ENCODE measurements at places on chromosomes 11 and 22.
A peak's percentile ranks its signal among the peaks of the same experiment; 100 is the strongest.

GRCh38 chr11:82195283-82195682 is 538.4 kb downstream of the FAM181B start:
- no peak for DNase-seq

DNA sequence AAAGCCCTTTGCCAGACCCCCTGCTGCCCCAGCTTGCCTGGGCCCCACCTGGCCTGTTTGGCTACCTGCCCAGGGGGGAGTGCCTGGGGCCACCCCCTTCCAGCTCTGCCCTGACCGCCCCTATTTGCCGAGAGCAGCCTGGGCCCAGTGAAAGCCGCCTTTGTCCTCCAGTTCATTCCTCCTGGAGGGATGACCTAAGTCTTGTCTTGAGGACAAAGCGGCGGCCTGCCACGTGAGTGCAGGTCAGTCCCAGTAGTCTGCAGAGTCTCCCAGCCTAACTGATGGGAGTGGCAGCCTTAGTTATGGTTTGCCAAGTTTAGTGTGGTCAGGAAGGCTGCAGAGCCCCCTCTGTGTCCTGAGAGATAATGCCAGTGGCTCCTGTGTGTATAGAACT is 115.9 kb upstream of the CRYBB3 start:
- DNase-seq: no peak

DNA sequence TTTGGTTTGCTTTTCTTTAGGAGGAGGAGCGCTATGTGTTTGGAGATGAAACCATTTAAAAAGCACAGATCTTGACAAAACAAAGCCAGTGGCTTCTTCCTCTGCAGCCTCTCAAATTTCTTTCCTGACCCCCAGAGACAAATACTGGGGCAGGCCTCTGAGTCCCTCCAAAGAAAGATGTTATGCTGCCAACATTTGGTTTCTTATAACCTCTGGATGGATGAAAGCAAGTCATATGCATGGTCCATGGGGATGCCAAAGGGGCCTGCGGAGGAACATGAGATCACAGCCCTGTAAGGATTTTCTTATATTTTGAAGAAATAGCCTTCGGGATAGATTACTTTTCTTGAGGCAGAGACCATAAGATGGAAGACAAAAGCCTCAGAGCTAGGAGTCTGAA is 179.1 kb downstream of the TENM4 start:
- no peak for DNase-seq

GRCh38 chr11:28108958-28109357 is 770 bp downstream of the METTL15 start:
- DNase-seq: no peak

DNA sequence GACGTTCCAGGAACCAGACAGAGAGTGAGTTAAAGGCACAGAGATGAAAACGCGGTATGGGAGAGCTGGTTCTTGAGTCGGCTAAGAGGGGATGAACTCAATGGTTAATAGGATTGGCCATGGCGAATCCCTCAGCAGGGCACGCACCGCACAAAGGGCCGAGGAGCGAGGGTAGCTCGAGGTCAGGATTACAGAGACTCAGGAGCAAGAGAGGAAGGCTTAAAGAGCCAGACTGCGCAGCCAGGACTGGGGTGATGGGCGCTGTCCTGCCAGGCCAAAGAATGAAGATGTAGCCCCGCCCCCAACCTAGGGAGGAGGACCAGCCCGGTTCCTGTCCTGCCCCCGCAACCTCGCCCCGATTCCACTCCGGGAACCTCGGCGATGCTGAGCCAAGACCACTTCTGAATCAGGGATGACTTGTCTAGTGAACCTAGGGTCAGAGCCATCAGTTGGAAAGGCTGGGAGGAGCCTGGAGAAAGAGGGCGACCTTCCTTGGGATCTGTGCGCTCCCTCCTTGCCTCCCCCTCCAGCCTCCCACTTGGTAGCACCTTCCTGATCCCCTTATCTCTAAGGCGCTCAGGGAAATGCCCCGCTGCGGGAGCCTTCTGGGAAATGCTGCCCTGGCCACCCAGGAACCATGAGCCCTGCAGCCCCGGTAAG is at the start of gene PLEKHB1:
TSS of gene PLEKHB1 (plus strand) at position 610 of the 660 bp plus-strand sequence. CDS start at position 638, 28 bp downstream.
- DNase-seq: no peak

DNA sequence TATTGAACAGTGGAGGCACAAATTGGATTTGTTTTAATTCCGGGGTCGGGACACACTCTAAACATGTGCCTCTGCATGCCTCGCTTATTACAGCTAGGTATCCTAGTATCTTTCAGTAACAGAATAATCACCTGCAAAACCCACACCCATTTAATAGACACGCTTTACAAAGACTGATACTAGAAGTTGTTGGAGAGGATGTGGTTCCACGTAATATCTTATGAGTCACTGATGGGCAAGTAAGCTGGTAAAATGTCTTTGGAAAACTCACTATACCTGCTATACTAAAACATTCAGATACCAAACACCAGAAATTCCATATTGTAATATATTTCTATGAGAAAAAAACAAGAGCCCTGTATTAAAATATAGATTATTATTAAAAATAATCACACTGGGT is 84.0 kb downstream of the GGTLC2 start:
- no peak for DNase-seq

DNA sequence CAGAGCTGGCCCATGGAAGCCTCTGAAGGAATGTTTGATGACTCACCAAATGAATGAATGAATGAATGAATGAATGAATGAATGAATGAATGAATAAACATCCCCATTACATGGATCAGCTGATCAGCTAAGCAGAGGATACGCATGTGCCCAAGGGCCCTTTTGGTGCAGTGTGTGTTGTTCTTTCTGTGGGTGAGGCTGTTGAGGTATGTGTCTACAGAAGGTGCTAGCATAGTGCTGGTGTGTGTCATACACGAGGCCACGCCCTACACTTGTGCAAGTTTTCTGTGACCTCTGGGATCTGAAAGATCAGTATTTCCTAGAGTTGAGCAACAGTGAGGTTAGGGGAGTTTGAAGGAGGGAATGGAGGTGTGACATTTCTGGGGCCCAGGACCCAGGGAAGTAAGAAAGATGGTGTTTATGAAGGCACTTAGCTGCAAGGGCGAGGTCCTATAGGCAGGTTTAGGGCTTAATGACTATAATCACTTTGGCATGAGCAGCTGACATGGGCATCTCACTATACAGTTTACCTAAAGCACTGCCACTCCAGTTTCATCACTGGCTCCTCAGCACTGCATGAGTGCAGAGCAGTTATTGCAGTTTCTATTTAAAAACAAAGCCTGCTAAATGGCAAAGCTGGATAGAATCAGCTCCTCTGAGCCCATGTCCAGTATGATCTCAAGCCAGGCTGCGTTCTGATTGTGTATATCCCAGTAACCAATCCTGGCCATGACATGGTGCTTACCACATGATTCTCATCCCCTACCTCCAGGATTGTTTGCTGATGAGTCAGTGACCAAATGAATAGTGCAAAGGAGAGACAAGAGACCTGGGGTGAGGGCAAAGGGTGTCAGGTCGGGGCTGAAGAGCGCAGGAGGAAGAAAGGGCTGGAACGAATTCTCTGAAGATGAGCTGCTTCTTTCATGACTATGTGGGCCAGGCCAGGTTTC is 36.4 kb upstream of the E2F8 start:
- DNase-seq: peak; percentile 52

DNA sequence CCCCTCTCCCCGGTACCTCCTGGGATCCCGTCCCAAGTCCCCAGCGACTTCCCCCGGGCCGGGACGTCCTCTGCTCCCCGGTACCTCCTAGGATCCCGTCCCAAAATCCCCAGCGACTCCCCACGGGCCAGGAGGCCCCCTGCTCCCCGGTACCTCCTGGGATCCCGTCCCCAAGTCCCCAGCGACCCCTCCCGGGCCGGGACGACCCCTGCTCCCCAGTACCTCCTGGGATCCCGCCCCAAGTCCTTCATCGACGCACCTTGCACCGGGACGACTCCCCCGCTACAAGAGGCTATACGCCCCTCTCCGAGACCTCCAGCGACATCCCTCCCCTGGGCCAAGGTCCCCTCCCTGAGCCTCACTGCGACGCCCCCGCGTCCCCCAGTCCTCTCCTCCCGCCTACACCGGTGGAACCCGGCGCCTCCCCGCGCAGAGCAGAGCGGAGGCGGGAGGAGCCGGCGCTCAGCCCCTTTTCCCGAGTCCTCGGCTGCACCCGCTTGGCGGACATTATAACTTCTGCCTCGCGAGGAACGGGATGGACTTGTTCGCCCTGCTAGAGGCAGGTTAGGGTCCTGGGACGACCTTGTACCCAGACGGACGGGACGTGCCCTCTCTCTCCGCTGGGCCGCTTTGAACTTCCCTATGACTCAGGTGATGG is 912 bp downstream of the KREMEN1 start:
- DNase-seq: peak; percentile 65

DNA sequence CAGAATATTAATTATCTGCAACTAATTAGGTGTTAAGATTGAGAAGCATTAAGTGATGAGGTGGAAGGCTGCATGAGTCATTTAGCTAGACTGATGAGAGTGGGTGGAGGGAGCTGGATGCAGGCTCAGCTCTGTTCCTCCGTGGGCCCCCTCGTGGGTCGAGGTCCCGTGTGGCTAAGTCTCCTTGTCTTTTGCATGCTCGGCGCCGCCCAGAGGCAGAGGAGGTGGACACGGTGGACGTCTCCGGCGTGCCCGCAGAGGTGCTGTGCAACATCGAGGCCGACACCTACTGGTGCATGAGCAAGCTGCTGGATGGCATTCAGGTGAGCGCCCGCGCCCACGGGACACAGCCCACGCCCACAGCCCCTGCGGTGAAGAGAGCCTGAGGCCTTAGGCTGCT is 211.6 kb downstream of the TBC1D22A start:
- no peak for DNase-seq

DNA sequence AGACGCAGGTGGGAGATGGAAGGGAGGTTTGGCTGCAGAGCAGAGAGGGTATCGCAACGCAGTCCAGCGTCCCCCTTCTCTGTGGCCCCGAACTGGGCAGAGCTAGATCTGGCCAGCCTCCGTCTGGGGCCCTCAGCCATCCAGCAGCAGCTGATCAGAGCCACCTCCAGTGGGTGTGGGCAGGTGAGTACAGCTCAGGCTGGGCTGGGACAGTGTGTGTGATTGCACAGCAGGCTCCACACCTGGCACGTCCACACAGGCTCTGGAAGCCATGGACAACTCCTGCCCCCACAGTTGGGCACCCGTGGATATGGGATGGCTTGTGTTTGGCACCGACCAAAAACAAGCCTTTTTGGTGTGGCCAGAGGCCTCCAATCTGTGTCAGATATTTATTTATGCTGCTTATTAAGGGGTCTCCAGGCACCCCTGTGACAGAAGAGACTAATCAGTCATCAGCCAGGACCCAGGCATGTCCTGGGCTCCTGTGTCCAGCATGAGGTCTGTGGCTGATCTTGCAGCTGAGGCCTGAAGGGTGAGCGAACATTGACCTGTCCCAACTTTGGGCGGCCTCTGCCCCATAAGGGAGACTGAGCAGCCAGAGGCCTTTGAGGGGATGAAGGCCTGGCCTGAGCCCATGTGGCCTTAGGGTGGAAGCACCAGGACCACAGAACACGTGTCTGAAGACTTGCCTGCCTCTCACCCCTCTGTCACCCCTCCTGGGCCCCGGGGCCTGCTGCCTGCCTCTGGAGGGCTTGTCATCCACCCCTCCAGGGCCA is 18.6 kb downstream of the POLR3H start:
- no peak for DNase-seq

GRCh38 chr11:17927681-17928343 is 85.0 kb downstream of the SERGEF start:
- DNase-seq: no peak

GRCh38 chr22:23181721-23182308 is 1.5 kb downstream of the BCR start:
- DNase-seq: no peak

DNA sequence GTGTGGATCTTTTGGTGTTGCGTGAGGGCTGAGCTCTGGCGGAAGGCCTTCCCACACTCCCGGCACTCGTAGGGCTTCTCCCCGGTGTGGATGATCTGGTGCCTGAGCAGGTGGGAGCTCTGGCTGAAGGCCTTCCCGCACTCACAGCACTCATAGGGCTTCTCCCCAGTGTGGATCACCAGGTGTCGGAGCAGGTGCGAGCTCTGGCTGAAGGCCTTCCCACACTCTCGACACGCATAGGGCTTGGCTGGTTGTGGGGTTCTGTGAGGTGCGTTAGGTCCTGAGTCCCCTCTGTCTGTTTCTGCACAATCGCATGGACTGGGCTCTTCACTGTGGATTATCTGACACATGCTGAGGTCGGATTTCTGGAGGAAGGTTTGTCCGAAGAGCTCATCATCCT is 6.4 kb downstream of the ZNF70 start:
- no peak for DNase-seq

GRCh38 chr22:19607192-19608002 is 83.2 kb upstream of the CLDN5 start:
- DNase-seq: no peak

DNA sequence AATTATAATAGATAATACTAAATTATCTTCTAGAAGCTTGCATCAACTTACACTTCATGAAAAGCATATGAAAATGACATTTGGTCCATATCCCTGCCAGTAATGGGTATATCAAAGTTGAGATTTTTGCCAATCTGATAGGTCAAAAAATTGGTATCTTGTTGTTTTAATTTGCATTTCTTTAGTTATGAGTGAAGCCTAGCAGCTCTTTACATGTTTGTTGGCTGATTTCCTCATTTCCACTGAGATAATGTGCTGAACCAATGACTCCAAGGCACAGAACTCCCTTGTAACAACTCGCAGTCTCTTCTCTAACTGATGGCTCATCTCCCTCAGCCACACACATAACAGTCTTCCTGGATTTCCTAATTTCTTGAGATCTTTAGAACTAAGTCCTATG is 175.3 kb upstream of the SESN3 start:
- DNase-seq: no peak

DNA sequence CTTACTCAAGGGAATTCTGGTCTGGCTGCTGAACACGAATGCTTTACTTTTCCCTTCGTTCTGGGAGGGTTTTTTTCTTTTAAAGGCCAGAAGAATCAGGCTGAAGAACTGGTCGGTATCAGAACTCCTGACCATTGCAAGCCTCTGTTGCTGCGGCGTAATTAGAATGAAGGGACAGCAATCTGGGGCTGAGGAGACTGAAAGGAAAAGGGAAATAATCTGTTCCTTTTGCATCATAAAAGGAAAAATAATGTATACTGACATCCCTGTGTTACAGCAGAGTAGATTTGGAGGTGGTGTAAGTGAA is 670 bp downstream of the SC5D start:
- no peak for DNase-seq

GRCh38 chr11:62489204-62489603 is 57.4 kb downstream of the AHNAK start:
- DNase-seq: no peak

DNA sequence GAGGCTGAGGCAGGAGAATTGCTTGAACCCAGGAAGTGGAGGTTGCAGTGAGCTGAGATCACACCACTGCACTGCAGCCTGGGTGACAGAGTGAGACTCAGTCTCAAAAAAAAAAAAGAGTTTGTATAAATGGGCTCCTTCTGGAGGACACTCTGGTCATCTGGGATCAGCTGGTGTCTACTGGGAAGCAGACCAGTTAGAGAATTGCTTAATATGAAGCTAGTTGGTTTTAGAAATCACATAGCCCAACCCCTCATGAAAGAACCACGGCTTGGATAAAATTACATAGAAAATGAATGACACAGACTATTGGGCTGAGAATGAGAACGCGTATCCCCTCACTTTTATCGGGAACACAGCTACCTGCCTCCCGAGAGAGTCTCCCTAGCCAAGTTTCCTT is 3.2 kb upstream of the MS4A14 start:
- no peak for DNase-seq
